ENCODE measurements at places on chromosomes 6 and 20.
A peak's percentile ranks its signal among the peaks of the same experiment; 100 is the strongest.

- H3K27ac ChIP-seq, result no peak overlapping the region
- H3K4me3 ChIP-seq, result no peak overlapping the region
- no peaks in the 10 kb centered on the region for H3K27me3 ChIP-seq
- no peak for DNase-seq
- no peaks in the 10 kb centered on the region for H3K4me1 ChIP-seq
Measured at GRCh38 chr6:170028629-170029345, 262.1 kb downstream of the DLL1 start.

DNA sequence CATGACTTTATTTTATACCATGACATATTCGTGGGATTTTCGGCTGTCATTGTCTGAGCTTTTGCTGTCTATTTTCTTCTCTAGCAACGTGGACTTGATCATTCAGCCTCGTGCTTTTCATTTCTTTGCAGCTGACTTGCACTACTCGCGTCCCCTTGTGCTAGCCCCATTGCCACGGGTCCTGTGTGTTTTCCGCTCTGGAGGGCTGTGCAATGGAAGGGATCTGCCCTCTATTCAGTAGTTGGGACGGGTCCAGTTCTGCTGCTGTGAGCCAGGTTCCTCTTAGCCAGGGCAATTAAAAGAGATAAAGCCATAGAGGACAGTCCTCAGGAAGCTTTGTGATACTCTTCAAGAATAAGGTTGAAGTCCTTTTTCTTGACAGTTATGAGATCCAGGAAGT lies 17.6 kb downstream of the NEDD9 start:
- DNase-seq, result no peak
- H3K27me3 ChIP-seq, result no peaks in the 10 kb centered on the region
- no peak overlapping the region for H3K27ac ChIP-seq
- no peak overlapping the region for H3K4me3 ChIP-seq

DNA sequence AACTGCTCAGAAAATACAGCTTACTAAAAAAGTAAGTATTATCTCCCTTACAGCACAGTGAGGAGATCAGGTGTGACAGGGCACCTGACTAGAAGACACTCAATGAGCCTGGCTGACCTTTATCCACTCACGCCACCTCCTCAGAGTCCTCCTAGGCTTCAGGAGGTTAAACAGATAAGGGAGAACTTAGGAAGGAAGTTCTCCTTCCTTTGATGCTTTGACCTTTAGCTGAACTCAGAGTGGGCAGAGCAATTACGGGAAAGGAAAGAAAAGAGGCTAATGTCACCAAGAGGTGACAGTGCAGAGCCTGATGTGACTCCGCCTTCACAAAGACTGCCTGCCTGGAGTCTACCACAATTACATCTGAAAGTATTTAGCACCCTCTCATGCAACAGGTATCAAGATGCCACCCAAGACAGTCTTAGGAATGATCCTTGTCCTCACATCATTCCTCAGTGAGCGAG lies 36.7 kb downstream of the MAN1A1 start:
- no peaks in the 10 kb centered on the region for H3K27me3 ChIP-seq
- no peaks in the 10 kb centered on the region for H3K36me3 ChIP-seq
- no peak overlapping the region for H3K27ac ChIP-seq

DNA sequence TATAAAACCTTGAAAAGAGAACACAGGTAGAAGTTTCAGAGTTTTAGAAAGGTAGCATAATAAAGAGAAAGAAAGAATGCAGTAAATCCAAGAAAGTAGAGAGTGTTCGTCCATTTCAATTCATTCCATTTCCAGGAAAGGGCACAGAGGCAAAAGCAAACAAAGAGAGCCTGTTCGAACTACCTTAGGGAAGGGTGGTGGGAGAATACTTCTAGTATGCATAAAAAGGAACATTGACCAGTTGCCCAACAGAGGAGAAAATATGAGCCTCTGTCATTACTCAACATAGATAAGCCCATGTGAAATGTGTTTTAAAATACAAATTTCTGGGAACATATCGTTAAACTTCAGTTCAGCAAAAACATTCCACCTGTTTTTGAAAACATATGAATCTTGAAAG lies 60.6 kb downstream of the CYP39A1 start:
- no peaks in the 10 kb centered on the region for H3K4me1 ChIP-seq
- no peaks in the 10 kb centered on the region for H3K36me3 ChIP-seq
- no peaks in the 10 kb centered on the region for H3K27me3 ChIP-seq
- no peak for DNase-seq
- H3K27ac ChIP-seq, result no peak overlapping the region

- no peak overlapping the region for H3K4me3 ChIP-seq
- DNase-seq, result no peak
- no peaks in the 10 kb centered on the region for H3K36me3 ChIP-seq
Measured at GRCh38 chr20:63136296-63136695, 79.6 kb downstream of the YTHDF1 start.

- peaks cover 2% of the 10 kb centered on the region for H3K27me3 ChIP-seq
- H3K36me3 ChIP-seq, result no peaks in the 10 kb centered on the region
- no peaks in the 10 kb centered on the region for H3K4me1 ChIP-seq
- H3K4me3 ChIP-seq, result no peak overlapping the region
- no peak overlapping the region for H3K27ac ChIP-seq
Measured at GRCh38 chr20:59996108-59996507, 37.9 kb downstream of the CDH26 start.

DNA sequence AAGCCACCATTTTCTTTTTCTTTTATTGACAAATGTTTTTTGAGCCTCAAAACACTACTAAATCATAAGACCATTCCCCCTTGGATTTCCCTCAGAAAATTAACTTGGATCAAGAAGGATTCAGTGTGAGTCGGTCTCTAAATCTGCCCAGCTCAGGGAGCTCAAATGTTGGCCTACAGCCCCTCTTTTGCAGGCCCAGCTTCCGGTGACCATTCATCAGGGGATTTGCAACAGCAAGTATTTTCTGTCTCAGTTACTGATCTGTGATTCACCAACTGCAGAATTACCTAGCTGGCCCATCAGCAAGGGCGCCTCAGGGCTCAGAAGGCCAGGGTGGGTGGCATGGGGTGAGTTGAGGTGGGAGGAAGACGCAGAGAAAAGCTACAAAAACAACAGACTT lies 318.1 kb downstream of the CDC5L start:
- H3K4me1 ChIP-seq, result no peaks in the 10 kb centered on the region
- no peak for DNase-seq

DNA sequence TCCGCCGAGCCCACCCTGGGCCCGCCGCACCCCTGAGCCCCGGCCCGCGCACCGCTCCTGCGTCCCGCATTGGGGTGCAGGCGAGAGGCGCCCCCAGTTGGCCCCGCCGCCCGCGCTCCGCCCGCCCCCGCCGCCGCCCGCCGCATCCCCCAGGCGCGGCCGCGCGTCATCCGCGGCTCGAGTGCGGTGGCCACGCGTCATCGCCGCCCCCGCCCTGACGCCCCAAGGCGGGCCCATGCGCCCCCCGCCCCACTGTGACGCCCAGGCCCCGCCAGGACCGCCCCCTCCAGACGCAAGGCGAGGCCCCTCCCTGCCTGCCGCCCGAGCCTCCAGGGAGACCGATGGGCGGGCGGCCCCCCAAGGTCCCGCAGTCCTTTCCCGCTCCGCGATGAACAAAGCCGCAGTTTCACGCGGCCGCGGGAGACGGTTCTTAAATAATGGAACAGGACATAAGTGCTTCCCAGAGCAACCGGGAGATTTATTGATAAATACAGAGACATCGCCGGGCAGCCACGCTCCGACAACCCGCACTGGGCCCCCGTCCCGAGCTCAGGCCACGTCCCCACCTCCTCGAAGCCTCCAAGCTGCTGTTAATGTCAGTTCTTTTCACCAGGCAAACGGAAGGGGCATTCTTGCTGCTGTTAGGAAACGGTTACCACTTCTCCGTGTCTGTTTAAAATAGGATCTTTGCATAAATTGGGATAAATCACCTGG lies at the start of gene ANKRD60:
Gene ANKRD60, minus strand, starts transcription at position 170 of the 714 bp plus-strand sequence. Its CDS starts 0 bp downstream, at position 170.
- no peaks in the 10 kb centered on the region for H3K27me3 ChIP-seq
- H3K4me3 ChIP-seq, result no peak within 1 kb of the TSS
- no peak within 1 kb of the TSS for H3K27ac ChIP-seq
- no peak for DNase-seq

DNA sequence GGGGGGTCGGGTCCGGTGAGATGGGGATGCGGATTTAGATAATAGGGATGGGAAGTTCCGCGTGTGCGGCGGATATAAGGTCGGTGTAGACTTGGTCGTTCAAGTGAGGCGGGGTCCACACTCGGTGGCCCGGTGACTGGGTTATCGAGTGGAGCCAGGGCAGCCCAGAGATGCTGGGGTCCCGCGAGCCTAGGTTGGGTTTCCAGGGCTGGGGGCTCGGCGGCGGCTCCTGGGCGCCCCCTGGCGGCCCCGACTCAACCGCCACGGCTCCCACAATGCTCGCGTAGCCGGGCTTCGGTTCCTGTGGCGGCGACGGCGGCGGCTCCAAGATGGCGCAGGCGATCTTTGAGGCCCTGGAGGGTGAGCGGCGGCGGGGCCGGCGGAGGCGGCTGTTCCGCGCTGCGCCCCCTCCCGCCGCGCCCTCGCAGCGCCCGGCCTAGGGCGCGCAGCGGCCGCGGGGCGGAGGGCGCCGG lies at the start of gene ZNF341:
Gene ZNF341, plus strand, starts transcription at position 304 of the 473 bp plus-strand sequence. Its CDS starts 26 bp downstream, at position 330.
- peak within 1 kb of the TSS; percentile 90 for H3K27ac ChIP-seq
- H3K4me3 ChIP-seq, result peak within 1 kb of the TSS; percentile 83
- H3K4me1 ChIP-seq, result peaks cover 13% of the 10 kb centered on the region
- no peaks in the 10 kb centered on the region for H3K27me3 ChIP-seq

DNA sequence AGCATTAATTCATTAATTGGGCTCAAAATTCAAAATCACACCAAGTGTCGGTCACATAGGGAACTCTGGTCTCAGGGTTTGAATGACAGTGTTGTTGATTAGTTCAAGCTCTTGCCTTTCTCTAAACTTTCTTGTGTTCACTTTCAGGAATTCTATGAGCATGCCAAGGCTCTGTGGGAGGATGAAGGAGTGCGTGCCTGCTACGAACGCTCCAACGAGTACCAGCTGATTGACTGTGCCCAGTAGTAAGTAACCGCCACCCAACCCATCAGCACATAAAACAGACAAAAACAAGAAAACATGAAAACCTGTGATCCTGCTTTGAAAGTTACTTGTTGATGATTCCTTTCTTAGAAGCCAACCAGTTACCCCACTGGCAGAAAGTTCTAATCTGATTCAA lies 52.7 kb downstream of the GNAS start:
- no peak overlapping the region for H3K4me3 ChIP-seq
- H3K27me3 ChIP-seq, result no peaks in the 10 kb centered on the region
- H3K27ac ChIP-seq, result no peak overlapping the region
- DNase-seq, result no peak

GRCh38 chr20:38706509-38706908 lies 17.8 kb upstream of the SLC32A1 start:
- no peak overlapping the region for H3K27ac ChIP-seq
- DNase-seq, result no peak
- peaks cover 15% of the 10 kb centered on the region for H3K27me3 ChIP-seq
- no peaks in the 10 kb centered on the region for H3K4me1 ChIP-seq
- H3K4me3 ChIP-seq, result no peak overlapping the region

DNA sequence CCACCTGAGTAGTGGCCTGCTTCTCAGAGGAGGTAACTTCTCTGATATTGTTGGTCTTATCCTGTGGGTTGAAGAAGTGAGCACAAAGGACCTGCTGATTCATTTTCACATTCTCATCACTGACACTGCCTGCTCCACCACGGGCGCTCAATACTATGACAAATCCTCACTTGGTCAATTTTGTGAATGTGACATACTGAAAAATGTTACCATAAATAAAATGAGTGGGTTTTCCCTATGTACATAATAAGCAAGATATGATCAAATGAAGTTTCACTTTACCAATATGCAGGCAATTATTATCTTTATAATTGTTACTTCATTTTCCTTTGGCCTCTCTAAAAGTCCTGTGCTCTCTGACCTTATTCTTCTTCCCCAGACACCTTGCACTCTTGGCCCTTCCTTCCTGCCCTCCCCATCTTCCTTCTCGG lies 71.5 kb upstream of the RIPOR2 start:
- no peak overlapping the region for H3K27ac ChIP-seq
- H3K4me3 ChIP-seq, result no peak overlapping the region
- DNase-seq, result no peak
- peaks cover 4% of the 10 kb centered on the region for H3K27me3 ChIP-seq
- no peaks in the 10 kb centered on the region for H3K4me1 ChIP-seq

DNA sequence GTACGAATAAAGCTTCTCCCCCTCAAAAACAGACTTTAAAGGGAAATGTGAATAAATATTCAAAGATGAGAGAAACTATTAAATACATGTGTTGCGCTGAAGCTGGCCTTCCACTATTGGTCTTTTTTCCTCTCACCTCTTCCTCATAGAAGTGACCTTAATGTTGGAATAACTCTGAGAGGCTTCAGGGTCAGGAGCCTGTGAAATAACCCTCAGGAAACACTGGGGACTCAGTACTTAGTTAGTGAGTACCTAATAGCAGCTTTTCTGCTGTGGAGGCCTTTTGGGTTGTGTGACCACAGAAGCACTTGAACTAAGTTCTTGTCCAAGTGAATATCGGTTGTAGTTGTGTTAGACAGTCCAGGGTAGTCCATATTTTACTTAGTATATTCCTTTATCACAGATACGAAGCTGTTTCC lies 799 bp upstream of the SHPRH start:
- H3K27ac ChIP-seq, result peak overlapping the region; percentile 92
- peaks cover 2% of the 10 kb centered on the region for H3K36me3 ChIP-seq
- H3K4me1 ChIP-seq, result peaks cover 11% of the 10 kb centered on the region
- no peak for DNase-seq
- H3K27me3 ChIP-seq, result no peaks in the 10 kb centered on the region
